NCI-H1694 (cell line): ENCODE measurements at places on chromosomes 13 and 19.

GRCh38 chr19:4557971-4558941, 1.2 kb downstream of the SEMA6B start:
- DNase-seq = peak; percentile 19

GRCh38 chr13:75850916-75851315, 214.8 kb downstream of the LMO7 start:
- no peak for DNase-seq

GRCh38 chr13:87972568-87972967, 301.4 kb downstream of the SLITRK5 start:
- no peak for DNase-seq

DNA sequence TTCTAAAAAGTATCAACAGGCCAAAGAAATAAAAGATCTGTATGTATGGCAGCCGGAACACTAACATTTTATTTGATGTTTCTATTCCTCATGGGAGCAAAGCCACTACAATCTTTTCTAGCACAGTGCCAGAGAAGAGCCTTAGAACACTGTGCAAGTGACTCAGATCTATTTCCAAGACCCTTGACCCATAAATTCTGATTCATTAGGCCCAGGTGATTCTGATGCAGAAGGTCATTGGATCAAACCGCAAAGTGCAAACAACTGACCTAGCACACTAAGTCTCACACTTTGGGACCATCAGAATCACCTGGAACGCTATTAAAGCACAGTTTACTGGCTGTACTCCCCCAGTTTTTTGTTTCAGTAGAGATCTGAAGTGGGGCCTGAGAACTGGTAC, 87.6 kb downstream of the MYCBP2 start:
- no peak for DNase-seq

DNA sequence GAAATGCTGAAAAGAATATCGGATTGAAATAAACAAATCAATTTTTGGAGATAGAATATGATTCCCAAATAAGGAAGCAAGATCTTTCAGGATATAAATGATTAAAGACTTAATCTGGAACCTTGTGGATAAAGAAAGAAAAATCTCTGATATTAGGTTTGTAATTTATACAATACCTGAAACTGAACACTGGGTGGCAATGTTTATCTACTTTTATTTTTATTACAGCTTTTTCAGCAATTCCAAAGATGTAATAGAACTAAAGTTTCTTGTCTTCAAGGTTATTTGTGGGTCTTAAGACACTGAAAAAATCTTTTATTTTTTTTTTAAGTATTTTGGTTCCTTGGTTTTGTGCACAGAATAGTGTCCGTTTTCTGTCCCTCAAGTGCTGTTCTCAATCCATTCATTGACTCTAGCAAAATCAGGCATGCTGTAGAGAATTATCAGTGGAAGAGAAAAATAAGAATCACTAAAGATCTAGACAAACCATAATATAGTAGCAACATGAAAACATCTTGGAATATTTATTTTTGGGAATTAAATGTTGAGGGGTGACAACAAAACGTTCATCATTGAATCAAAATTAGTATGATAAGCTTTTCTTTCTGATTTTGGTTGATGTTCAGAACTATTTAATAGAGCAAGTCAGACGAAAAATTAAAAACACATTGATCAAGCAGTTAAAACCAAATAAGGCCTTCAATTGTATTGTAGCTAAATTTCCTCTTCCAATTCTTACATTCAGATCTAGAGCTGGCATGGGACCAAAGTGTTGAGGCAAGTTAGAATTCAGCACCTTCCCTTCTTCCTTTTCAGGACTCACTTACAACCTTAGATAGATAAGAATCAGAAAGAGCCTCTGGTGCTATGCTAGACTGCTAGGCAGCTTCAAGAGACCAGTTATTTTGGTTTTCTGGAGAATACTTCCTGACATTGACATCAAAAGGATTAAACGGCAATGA, 704.4 kb upstream of the PCDH20 start:
- DNase-seq = no peak

- no peak for DNase-seq
Observed at GRCh38 chr13:59413126-59413525, 750.6 kb downstream of the DIAPH3 start.

GRCh38 chr13:49610176-49610575, 18.1 kb upstream of the ARL11 start:
- peak; percentile 55 for DNase-seq

GRCh38 chr13:101830035-101830434, 377.6 kb downstream of the ITGBL1 start:
- no peak for DNase-seq

GRCh38 chr19:39934584-39935363, at the start of gene FCGBP:
Gene FCGBP, minus strand, starts transcription at chr19:39934634.
- DNase-seq = no peak

- DNase-seq = no peak
Observed at GRCh38 chr13:112934078-112934477, 34.9 kb upstream of the MCF2L start.

- DNase-seq = no peak
Observed at GRCh38 chr13:88840085-88840484, 1168.9 kb downstream of the SLITRK5 start.

- no peak for DNase-seq
Observed at GRCh38 chr19:6602729-6603114, 11.8 kb upstream of the CD70 start.

- peak; percentile 52 for DNase-seq
Observed at GRCh38 chr19:43784981-43785808, 4.4 kb upstream of the KCNN4 start.

DNA sequence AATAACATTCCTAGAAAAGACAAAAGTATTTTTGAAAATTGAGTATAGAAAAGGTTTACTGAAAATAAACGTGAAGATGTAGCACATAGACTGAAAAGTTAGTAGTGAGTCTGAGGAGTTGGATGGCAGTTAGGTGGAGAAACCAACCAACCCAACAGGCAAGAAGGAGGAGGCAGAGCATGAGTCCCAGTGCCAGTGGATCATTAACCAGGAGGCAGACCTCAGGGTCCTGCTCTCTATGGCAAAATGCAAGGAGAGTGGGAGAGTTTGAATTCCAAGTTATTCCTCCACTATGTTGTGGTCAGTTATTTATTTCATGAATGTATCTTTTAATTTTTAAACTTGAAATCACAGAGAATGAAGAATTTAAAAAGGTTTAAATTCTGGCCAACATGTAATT, 446.4 kb downstream of the GPC6 start:
- DNase-seq = no peak

DNA sequence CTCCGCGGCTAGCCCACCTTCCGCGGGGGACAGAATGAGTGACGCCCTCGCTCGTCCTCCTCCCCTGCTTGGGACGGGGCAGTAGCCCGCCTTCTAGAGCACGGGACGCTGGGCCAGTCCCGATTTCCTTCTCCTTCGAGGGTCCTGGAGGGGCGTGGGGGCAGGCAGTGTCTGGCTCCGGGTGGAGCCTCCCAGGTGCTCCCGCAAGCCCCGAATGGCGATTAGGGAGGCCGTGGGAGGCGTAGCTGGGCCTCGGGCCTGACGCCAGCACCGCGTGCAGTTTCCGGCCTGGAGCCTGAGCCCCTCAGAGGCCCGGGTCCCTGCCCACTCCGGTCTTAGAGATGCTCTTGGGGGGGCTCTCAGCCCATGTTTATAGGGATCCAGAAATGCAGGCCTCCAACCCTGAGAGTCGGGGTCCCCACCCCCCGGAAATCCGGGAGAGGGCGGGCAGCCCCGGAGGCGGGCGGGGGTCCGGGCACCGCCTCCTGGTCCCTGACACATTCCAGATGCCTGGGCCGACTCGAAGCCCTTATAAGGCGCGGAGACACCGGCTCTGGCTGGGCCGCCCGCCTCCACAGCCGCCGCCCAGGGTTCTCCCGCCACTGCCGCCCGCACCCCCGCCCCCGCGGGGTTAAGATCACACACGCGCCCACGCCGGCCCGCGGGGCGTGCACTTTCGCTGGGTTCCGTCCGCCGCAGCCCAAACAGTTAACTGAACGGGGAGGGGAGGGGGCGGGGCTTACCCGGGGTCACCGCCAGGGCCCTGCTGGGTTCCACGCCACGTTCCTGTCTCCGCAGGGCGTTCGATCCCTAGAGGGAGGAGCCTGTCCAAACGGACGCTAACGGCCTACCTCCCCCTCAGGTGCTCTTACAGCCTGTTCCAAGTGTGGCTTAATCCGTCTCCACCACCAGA, 1.5 kb downstream of the MYADM start:
- DNase-seq = no peak

DNA sequence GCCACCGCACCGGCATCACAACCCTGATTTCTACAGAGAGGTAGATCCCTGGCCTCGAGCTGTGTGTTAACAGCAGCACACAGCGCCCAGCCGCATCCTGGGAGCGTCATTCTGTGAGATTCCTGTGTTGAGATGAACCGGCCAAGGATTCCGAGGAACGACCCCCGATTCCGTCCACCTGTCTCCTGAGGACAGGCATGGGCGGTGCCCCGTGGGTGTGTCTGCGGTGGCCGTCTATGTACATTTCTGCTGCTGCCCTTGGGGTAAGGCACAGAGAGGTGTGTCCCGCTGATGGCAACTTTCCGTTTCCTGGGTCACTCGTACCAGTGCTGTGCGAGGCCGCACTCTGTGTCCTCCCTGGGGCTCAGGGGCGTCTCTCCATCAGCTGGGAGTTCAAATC, 16.1 kb upstream of the F2RL3 start:
- no peak for DNase-seq

- DNase-seq = no peak
Observed at GRCh38 chr19:29680447-29680846, 15.2 kb downstream of the PLEKHF1 start.

DNA sequence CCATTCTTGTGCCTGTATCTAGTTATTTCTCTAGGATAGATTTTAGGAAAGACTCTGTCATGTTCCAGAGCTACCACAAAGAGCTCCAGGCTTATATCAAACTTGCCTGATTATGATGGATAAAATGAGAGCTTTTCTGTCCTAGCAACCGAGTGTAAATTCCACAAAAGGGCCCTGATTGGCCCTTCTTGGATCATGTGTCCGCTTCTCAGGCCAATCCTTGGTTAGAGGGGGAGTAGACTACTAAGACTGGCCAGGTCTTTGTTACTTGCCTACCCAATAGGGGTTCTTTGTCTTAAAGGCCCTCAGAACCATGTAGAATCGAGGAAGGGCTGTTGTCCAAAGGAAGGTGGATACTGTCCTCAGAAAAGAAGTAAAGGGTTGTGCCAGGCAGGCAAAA, 2.4 kb downstream of the DHX34 start:
- DNase-seq = no peak

DNA sequence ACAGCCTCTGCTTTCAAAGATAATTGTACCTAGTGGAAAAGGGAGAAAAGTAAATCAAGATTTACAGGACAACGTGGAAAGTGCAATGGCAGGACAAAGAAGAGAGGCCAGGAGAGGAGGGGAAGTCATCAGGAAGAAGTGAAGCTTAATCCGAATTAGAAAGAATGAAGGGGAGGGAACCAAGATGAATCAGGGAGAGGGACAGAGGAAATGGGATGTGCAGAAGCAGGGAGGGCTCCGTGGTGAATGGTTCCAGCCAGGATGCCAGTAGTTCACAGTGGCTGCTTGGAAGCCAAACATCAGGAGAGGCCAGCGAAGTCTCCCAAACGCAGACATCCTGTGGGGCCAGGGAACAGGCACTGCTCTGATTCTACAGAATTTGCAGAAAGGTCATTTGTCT, 144.4 kb downstream of the LIG4 start:
- DNase-seq = no peak

GRCh38 chr19:10026744-10027143, 13.5 kb downstream of the RDH8 start:
- DNase-seq = no peak

GRCh38 chr13:113813070-113813748, 50.7 kb downstream of the GAS6 start:
- DNase-seq = no peak

- DNase-seq = no peak
Observed at GRCh38 chr13:49097374-49097773, 121.7 kb downstream of the FNDC3A start.

DNA sequence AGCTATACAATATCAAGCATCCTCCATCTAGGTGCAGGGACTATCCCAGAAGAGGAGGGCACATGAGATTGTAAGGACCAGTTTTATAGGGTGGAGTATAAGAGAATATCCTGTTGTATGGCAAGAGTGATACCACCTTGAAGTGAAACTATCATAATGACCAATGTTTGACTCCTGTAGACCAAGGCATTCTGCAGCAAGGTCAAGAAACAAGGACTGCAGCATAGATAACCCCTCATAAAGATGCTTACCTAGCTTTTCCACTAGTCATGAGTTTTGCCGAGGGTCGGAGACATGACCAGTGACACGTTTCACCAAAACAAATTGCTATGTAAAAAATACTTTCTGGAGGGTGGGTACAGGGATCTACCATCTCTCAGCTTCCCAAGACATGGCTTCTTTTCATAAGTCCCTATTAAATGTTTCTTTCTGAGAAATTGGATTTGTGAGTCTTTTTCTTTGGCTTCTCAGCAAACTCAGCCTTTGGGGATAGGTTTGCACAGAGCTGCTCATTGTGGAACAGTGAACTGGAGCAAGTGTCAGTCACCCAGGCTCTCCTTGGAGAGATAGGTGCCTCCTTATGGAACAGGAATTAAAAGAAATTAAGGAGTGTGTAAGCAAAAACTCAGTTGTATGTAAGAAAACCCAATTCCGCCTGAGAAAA, 28.2 kb upstream of the CYSLTR2 start:
- no peak for DNase-seq

GRCh38 chr19:33904681-33905080, 108.0 kb downstream of the KCTD15 start:
- DNase-seq = no peak

DNA sequence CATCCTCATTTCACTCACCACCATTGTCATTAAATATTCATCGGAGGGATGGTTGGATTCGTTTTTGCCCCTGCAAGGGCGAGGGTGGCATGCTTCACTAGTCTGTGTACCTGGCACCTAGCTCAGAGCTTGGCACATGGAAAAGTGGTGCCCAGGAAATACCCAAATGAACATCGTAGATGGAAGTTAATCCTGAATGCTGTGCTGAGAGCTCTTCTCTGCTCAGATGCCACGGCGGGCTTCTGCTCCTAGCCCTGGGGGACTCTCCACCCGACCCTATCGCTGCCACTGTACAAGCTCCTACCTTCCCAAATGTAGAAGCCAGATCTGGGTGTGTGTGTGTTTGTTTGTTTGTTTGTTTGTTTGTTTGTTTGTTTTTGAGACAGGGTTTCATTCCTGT, 113.0 kb upstream of the ZNF507 start:
- no peak for DNase-seq

- no peak for DNase-seq
Observed at GRCh38 chr13:99308471-99309087, 1.4 kb upstream of the GPR183 start.

DNA sequence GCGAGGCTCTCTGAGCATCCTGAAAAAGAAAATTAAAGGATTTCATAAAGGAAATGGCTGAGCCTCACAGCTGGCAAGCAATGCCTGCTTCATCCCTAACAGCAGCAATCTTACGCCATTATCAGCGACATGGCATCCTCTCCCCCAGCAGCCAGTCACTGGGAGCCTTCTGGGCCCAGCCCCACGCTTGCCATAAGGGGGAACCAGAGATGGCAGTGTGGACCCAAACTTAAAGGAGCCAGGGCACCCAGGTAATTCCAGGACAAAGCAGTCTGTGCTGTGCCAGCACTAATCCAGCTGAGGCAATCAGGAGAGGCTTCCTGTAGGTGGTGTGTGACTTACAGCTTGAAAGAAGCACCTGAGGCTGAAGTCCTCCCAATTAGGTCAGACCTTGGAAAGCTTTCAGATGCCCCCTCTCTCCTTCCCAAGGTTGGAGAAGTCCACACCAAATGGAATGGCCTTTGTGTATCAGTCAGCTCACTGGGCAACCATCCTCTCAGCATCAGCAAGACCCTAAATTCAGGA, 10.3 kb downstream of the VSTM2B start:
- no peak for DNase-seq
